ENCODE measurements at places on chromosomes 5 and 9. TPM values are rescaled to one million over a fixed set of nuclear protein-coding genes. Genes with fewer than 3 reads are reported as not detected.

Gene RASEF
- 0.12 TPM for polyA plus RNA-seq

Gene OBP2B
- not detected for polyA plus RNA-seq

Gene SLC1A1
- 30.8 TPM for polyA plus RNA-seq

Gene SLC23A1
- not detected for polyA plus RNA-seq

Gene CMYA5
- polyA plus RNA-seq = 0.30 TPM

Gene LIFR
- 6.1 TPM for polyA plus RNA-seq

Gene SCGB3A2
- not detected for polyA plus RNA-seq

Gene PCDHGA2
- polyA plus RNA-seq = 0.26 TPM

Gene PCDHA7
- 2.9 TPM for polyA plus RNA-seq

Gene LCN9
- polyA plus RNA-seq = 2.5 TPM

Gene ZER1
- 32.2 TPM for polyA plus RNA-seq

Gene PLEKHG4B
- polyA plus RNA-seq = 0.32 TPM

Gene HMCN2
- polyA plus RNA-seq = 0.18 TPM

Gene SPINK6
- not detected for polyA plus RNA-seq

Gene NIM1K
- polyA plus RNA-seq = 7.4 TPM

Gene TAF1L
- polyA plus RNA-seq = not detected

Gene BARHL1
- not detected for polyA plus RNA-seq

Gene THBS4
- 6.3 TPM for polyA plus RNA-seq

Gene MRRF
- 40.7 TPM for polyA plus RNA-seq

Gene SH2D3C
- 19.4 TPM for polyA plus RNA-seq

Gene BHMT
- polyA plus RNA-seq = not detected

Gene STING1
- polyA plus RNA-seq = 0.12 TPM

Gene C5orf63
- not detected for polyA plus RNA-seq

Gene PLAC8L1
- 1.2 TPM for polyA plus RNA-seq

Gene C9orf153
- polyA plus RNA-seq = not detected

Gene CENPK
- polyA plus RNA-seq = 5.6 TPM

Gene SLC6A7
- polyA plus RNA-seq = 4.6 TPM

Gene SOX30
- polyA plus RNA-seq = not detected

Gene STC2
- 0.26 TPM for polyA plus RNA-seq

Gene PLK2
- 309 TPM for polyA plus RNA-seq

Gene FRMD3
- polyA plus RNA-seq = 11.1 TPM

Gene KIF27
- 7.1 TPM for polyA plus RNA-seq

Gene IL5
- polyA plus RNA-seq = not detected

Gene CCL27
- 2.9 TPM for polyA plus RNA-seq

Gene PALM2AKAP2
- 0.41 TPM for polyA plus RNA-seq

Data from neural cell (in vitro differentiated cells).